Activated naive CD4-positive, alpha-beta T cell (primary cell): ENCODE measurements at places on chromosomes 5 and 9.

DNA sequence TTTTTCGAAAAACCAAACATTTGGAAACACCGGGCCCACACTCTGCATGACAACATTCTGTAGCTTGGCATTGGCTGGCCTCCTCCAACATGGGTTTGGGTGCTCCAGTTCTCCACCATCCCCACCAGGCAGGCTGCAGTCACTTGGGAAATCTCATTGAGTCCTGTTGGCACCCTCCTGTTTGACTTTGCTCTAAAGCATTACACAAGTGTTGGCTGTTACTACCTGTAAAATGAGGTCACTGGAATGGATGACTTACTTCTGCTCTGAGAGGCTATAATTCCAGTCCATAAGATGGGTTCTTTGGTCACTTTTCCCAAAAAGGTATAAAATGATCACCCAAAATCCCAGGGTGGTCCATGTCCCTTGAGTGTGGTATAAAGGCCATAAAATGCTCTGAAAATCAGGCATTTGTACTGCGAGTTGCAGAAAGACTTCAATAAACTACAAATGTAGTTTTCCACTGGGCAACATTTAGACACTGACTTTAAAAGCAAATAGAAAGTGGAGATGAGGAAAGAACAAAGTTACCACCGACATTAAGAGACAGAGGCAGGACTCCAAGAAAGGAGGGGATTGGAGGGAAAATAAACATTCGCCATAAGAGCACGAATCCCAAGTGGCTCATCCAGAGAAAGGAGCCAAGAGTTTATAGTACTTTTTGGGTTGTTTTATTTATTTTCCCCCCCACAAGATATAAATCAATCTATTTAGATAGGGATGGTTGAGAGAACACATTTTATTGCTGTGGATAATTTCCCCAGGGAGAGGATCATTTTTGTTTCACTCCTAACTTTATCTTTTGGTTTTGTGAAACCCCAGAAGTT is 295.1 kb downstream of the TLE1 start:
- no peak for DNase-seq

GRCh38 chr5:103444333-103445038 is 118.1 kb downstream of the NUDT12 start:
- DNase-seq, result no peak

DNA sequence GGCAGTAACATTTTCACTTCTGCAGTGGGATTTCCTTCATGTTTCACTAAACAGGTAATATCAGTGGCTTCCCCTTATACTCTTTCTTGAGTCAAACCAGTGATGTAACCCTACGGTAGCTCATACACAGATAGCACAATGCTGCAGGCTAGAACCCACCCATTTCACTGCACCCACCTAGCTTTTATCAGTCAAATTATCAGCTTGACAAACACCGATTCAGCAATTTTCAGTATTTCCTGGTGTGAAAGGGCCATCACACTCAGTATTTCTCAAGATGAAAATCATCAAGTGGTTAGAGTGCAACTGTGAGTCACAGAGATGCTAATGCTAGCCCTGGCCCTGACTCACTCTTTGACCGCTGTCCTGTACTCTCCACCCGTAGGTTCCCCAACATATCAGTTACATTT is 242.3 kb upstream of the PTGER4 start:
- DNase-seq, result no peak

DNA sequence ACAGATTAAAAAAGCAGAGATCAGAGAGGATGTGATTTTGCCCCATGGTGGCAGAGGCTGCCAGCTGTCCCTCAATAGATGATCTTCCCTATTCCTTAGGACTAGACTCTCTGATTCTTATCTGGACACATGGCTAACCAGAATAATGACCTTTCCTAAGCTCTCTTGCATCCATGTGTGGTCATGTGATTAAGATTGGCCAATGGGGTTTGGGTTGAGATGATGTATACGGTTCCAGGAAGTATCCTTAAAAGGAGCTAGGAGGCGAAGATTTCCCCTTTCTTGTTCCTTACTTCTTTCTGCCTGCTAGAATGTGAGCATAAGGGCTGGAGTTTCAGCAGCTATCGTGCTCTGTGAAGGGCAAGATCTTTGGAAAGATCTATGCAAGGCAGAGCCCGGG is 39.8 kb downstream of the FOXI1 start:
- DNase-seq, result no peak

DNA sequence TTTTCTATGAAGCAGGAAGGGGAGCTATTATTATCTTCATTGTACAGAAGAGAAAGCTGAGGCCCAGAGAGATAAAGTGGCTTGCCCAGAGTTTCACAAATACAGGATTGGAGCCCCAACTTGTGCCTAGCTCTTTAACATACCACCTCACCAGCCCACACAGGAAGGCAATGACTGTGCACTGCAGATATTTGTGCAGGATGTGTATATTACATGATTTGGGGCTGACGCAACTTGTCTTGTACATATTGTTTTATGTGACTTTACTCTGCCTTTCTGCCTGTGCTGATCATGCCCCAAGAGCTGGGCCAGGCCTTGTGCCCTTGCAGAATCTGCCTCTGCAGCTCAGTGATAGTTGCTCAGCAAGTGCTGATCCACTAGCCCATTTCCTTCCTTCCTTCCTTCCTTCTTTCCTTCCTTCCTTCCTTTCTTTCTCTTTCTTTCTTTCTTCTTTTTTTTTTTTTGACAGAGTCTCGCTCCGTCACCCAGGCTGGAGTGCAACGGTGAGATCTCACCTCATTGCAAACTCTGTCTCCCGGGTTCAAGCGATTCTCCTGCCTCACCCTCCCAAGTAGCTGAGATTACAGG is 106.6 kb upstream of the TBCA start:
- DNase-seq, result no peak

DNA sequence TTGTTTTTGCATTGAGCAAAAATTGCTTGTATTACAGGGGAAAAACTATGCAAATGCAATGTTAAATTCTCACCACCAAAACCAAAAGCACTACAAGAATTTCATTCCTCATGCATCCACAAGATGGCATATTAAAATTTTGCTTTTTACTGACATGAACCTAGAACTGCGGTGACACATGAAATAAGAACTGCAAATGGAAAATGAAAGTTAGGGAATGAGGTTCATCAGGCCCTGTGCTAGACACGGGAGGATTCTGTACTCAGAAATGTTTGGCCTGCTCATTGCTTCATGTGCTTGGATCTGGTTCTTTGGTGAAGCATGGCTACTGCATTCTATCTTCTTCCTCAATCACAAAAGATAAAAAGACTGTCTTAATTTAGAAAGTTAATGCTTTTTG is 9.1 kb upstream of the RFK start:
- DNase-seq, result no peak

DNA sequence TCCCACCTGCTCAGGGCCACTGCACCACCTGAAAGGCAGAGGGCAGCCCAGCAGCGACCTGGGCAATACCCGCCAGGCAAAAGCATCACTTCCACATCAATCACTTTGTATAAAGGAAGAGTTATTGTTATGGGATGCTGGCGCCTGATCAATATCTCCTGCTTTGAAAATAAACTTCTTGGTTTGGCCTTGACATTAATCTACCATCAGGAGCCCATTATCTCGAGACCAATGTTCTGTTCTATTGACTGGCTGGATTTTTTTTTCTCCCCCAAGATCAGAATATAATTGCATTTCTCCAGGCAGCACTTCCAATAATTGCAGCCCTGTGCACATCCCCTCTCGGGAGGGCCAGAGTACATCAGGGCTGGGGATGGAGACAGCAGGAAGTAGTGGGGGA is 44.4 kb upstream of the SAP30L start:
- no peak for DNase-seq

DNA sequence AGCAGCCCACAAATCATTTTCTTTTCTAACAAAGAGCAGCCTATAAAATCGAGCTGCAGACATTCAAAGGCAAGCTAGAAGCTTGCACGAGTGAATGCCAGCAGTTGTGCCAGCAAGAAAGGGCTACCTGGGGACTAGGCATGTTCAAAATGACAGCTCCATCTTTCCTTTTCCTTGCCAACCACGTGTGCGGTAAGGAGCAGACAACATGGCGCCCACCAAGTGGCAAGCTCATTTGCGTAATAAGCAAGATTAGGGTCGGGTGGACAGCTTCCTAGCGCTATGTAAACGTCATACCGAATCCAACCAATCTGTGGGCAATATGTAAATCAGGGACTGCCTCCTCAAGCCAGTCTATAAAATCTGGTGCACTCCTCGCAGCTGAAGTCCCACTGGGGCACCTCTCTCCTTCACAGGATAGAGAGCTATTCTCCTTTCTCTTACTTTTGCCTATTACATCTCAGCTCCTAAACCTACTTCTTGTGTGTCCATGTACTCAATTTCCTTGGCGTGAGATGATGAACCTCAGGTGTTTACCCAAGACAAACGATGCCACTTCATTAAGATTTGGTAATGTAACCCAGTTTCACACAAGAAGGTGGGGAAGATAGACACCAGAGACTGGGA is 22.5 kb upstream of the SPARC start:
- no peak for DNase-seq

GRCh38 chr9:104386425-104387069 is 117.5 kb upstream of the OR13F1 start:
- no peak for DNase-seq

- DNase-seq, result no peak
Measured at GRCh38 chr5:170737591-170737990, 45.9 kb upstream of the GABRP start.

GRCh38 chr9:97985058-97985861 is 2.1 kb downstream of the ANP32B start:
- DNase-seq, result peak; percentile 55

DNA sequence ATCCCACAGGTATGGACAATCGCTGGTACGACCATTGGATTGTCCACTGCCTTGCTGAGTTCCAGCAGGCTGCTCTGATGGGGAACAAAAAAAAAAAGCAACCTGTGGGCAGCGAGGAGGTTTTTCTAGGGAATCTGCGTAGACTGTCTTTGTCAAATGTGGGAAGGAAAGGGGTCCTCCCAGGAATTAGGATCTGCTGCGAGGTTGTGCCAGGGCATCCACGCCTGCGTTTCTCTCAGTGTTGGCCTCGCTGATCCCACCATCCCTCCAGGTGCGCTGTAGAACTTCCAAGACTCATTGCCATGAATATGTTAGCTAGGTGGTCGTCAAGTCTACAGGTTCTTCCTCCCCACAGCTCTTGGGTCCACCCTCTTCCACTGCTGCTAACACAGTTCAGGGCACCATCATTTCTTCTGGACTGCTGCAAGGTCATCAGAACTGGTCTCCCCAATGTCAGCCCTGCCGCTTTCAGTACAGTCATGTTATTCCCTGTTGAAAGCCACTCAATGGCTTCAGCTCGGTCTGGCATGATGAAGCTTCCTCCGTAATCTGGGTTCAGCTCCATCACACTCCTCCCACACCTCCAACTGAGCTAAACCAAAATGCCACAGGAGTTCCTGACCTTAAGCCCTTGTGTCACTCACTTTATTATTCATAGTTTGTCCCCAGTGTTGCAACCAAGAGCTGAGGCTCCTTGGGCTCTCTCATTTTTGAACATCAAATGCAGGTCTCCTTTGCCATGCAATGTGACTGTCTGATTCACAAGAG is 79.5 kb upstream of the DMRT1 start:
- no peak for DNase-seq

- no peak for DNase-seq
Measured at GRCh38 chr5:168892618-168893186, 313.5 kb upstream of the PANK3 start.

GRCh38 chr5:138636398-138636944 is 61.3 kb upstream of the HSPA9 start:
- DNase-seq, result no peak

DNA sequence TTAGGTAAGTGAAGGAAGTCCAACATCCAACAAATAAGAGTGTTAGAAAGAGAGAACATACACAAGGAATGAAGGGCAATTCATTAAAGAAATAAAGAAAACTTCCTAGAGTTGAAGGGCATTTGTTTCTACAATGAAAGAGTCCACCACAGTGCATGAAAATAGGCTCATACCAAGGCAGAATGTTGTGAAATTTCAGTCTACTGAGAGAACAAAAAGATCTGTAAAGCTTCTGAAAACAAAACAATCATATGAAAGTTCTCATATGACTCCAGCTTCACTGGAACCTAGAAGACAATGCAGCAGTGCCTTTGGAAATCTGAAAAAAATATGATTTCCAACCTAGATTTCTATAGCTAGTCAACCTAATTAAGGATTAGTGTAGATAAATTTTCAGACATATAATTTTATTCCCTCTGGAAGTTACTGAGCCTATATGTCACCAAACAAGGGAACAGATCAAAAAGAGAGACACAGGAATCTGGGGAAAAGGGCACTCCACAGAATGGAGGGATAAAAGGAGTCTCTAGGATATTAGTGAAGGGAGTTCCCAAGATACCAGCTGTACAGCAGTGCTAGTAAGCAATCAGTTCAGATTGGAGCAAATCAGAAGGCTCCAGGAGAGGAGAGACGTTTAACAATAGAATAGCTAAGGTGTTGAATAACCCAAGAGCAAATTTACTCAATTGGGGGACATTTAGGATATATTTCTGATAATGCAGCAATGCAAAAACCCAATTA is 5.8 kb downstream of the C5orf58 start:
- DNase-seq, result no peak

DNA sequence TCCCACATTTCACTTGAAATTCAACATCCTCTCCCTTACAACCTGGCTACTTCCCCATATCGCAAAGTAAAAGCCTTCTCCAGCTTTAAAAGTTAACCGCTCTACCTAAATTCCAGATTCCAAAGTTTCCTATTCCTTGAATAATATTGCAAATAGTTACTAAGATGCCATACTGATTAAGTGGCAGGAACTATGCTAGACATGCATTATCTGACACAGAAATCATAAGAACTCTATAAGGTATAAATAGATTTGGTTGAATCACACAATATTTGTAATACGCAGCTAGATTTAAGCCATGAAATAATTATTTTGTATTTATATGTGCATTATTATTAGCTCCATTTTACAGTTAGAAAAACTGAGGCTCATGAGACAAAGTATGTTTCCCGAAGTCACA is 92.8 kb downstream of the NFIB start:
- DNase-seq, result no peak

GRCh38 chr9:2243666-2244555 is 228.8 kb downstream of the SMARCA2 start:
- no peak for DNase-seq

- DNase-seq, result no peak
Measured at GRCh38 chr5:99928490-99928889, 606.7 kb upstream of the FAM174A start.

DNA sequence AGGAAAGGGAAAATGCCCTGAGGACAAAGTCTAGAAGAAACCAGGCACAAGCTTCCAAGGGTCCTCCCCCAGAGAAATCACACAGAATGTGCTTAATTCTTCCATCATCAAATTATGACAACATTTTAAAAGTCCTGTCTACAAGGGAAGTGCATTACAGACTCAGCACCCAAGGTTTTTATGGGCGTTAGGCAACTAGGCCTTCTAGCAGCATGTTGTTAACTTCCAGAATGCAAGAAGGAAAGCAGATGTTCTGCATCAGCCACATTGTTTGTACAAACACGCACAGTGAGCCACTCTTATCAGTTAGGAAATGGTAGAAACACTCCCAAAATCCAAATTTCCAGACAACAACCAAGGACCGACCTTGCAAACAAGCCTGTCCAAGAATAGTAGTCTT is 26.5 kb downstream of the SMC5 start:
- DNase-seq, result no peak

DNA sequence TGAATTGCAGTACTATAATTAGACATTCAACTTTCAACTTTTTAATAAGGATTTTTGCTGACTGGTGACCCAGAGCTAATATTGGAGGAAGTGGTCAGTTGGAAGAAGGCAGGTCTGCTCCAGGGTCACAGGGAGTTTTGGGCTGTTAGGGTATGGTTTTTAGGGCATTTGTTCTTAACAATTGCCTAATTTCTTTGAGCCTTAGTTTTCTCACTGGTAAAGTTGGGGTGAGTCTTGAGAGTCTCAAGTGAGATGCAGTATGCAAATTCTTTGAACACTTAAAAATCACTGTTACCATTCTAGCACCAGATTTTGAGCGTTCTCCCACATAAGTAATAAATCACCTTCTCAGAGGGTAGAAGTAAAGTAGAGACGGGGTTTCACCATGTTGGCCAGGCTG is 50.9 kb downstream of the RMI1 start:
- DNase-seq, result no peak
